Esophagus mucosa (tissue), 1 donor: ENCODE measurements at places on chromosomes 3 and 15. TPM values are rescaled to one million over a fixed set of nuclear protein-coding genes. Genes with fewer than 3 reads are reported as not detected.

Gene ZNF385D
- 1.7 TPM for total RNA-seq

Gene PLA2G4E
- total RNA-seq: 18.1 TPM

Gene LRRC3B
- not detected for total RNA-seq

Gene CPLX3
- total RNA-seq: not detected

GRCh38 chr3:111747490-111747889 lies 111.6 kb upstream of the PHLDB2 start:
- peak; percentile 91 for ATAC-seq

- ATAC-seq: no peak
These were observed 101.3 kb downstream of the NR2F2 start for GRCh38 chr15:96431786-96432185.

- no peak for ATAC-seq
These were observed 36.7 kb downstream of the VGLL3 start for GRCh38 chr3:86954226-86954625.

- no peak for ATAC-seq
These were observed 837.5 kb downstream of the MCTP2 start for GRCh38 chr15:95068701-95069521.

DNA sequence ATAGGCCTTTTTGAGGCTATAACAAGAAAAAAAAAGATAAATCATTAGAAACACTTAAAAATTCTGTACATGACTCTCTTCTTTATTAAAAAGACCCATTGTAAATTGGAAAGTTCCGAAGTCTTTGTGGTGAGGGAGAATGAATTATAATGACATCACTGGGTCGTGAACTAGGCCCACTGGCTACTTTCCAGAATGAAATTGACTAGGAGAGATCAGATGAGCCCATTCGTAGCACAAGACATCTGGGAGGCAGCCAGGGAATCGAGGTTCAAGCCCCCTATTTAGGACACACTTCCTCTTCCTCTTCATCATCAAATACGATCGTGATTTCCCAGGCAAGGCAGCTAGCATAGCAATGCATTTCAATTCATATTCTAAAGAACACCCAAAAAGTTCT lies 889.8 kb upstream of the NR2F2 start:
- ATAC-seq: no peak

- ATAC-seq: no peak
These were observed 694 bp downstream of the PLAAT1 start for GRCh38 chr3:193241716-193242115.

- no peak for ATAC-seq
These were observed 9.4 kb downstream of the SENP2 start for GRCh38 chr3:185595526-185595925.

DNA sequence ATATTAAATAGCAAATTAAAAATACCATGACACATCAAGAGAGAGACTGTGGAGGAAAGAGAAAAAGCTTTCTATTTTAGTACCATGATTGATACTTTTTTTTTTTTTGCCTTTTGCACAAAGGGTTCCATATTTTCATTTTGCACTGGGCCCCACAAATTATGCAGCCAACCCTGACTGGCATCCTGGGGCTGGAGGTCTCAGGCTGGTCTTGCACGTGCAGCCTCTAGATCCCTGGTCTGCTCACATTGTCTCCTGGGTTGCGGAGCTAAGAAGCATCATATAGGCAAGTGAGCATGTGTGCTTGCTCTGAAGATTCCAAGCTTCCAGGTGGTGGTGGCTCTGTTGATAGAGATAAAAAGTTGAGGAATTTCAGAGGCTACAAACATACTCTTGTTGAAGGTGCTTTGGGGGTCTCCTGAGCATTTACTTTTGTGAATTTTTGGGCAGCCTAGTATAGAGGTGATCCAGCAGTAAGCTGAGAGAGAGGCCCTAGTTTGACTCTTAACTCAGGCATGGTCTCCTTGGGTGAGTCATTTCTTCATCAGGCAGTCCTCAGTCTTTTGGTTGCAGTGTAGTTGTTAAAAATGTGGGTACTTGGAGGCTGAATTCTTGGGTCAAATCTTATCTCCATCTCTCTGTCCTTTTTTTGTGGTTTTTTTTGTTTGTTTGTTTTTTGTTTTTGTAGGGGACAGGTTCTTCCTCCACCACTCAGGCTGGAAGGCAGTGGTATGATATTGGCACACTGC lies 31.3 kb downstream of the SMAD3 start:
- ATAC-seq: no peak

DNA sequence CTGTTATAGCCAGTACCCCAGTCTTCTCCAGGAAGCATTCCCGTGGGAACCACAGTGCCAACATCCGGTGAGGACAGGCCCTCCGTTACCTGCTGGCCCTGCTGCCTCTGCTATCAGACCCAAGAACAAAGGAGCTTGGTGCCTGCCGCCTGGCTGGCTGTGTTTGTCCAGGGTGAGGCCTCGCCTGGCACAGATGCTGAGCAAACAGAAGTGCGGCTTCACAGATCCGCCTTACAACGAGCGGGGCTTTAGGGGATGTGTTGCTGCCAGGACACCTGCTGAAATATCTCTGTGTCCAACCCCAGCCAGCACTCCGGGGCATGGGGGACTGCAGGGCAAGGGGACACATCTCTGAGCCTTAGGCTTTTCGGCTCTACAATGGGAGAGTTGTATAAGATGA lies 2.2 kb upstream of the EPHB3 start:
- ATAC-seq: no peak

DNA sequence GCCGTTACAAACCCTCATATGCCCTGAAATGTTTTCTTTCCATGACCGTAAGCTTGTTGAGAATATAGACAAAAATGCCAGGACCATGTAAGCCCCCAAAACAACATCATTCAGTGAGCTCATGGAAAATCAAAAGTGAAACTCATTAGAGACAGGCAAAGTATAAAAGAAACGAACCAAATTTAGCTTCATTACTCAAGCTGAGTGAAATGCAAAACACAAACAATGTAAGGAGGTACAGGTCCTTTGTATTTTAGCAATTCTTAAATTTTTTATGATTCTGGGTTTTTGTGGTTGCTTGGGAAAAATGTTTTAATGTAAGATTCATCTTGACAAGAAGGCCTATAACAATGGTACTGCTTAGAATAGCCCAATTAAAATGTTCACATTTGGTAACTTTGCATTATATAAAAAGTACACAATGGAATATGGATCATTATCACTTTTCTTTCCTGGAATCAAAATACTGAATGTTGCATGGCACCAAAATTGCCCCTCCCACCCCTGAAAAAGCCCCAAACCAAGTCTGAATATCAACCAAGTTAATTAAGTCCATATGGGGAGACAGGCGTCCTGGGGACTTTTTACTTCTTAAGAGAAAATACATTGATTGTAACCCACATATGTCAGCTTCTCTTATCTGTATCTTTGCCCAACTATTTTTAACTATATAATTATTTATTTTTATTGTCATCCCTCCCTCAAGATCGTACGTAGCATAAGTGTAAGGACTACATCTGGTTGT lies 247.7 kb upstream of the CDIN1 start:
- ATAC-seq: no peak

GRCh38 chr15:89408372-89409183 lies 74.0 kb upstream of the POLG start:
- no peak for ATAC-seq

DNA sequence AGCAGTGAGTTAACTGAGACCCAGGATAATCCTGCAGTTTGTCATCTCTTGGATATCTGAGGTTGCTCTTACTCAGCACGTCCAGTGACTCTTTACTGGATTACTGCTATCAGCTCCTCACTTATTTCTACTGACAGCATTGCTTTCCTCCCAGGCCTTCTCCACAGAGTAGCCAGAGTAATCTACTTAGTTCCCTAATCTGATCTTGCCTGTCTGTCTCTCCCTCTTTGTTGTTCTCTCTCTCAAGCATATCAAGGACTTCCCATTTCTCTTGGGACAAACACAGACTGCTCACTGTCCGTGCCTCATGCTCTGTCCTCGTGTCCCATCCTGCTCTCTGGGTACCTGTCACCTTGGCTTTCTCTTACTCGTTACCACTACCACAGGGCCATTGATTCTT lies 376.2 kb downstream of the FEZF2 start:
- ATAC-seq: no peak

DNA sequence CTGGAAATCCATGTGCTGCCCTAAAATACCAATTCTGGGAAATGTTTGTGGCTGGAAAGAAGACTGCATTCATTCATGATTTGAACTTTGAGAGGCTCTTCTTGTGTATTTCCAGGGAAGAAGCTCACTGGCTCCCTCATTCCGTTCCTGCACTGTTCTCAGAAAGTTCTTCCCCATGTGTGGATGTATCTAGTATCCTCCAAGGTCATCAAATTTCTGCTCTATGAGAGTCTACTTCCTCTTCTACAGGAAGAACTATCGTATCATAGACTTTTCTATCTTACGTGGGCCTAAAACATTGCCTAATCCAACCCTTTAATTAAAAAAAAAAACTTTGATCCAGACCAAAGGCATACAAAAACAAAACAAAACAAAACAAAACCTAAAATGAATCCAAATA lies 2.9 kb downstream of the CCR3 start:
- ATAC-seq: no peak

DNA sequence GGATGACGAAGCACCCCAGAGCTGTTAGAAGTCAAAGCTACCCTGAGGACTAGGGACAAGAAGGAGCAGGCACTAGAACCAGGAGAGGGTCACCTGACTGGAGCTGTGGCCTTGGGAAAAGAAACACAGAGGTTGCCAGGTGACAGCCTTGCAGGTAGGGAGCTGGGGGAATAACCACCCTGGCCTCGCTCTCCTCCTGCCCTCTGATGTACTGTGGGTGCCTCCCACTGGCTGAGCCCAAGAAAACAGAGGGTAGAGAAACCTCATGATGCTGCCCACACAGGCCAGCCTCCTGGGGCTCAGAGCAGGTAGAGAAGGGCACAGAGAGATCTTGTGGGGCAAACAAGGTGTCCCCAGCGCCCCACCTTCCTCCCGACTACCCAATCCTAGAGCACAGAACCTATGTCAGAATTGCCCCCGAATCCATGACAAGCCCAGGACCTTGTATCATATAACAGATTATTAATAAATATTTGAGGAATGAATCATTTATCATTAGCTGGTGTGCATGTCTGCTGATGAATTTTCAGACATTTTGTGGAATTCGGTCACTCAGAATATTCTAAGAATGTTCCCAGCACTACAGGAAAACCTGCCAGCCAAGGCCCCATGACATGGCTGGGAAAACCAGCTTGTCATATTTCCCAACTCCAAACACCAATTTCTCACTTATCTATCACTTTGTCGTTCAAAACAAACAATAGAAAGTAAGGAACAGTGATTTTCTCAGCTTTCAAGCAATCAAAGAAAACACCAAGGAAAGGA lies 59.8 kb upstream of the MEX3B start:
- peak; percentile 44 for ATAC-seq

GRCh38 chr15:96311256-96311955 lies 19.1 kb upstream of the NR2F2 start:
- no peak for ATAC-seq

DNA sequence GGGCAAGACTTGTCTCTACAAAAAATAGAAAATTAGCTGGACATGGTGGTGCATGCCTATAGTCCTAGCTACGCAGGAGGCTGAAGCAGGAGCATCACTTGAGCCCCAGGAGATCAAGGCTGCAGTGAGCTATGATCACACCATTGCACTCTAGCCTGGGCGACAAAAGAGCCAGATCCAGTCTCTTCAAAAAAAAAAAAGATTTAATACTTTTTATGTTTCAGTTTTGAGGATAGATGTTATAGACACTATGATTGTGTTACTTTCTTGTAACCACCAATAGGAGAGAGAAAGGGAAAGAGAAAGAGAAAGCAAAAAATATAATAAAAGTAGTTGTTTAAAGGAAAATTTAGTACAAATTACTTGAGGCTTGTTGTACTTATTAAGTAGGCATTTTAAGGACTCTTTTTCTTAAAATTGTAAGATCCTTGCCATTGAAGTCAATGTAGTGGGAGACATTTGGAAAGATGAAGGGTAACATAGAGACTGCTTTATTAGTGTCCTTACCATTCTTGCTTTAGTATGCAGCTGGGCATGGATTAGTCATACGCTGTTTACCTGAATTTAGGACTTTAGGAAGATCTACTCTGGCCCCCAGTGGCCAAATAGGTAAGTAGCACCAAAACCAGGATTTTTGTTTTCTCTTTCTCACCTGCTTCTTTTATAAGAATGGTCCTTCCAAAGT lies 35.1 kb upstream of the ZDHHC23 start:
- ATAC-seq: peak; percentile 96

DNA sequence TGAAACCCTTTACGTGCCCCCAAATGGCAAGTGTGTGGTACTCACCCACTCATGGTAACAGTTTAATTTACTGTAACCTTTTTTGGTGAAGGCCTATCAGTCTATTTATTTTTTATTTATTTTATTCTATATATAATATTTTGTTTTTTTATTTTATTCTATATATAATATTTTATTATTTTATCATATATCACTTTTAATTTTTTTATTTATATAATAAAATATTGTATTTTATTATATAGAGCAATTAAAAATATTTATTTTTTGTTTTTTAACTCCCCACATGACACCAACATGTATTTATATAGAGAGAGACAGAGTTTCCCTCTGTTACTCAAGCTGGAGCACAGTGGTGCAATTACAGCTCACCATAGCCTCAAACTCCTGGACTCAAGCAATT lies 41.4 kb downstream of the SLC28A1 start:
- no peak for ATAC-seq
